ENCODE measurements at places on chromosomes 2 and 18.

DNA sequence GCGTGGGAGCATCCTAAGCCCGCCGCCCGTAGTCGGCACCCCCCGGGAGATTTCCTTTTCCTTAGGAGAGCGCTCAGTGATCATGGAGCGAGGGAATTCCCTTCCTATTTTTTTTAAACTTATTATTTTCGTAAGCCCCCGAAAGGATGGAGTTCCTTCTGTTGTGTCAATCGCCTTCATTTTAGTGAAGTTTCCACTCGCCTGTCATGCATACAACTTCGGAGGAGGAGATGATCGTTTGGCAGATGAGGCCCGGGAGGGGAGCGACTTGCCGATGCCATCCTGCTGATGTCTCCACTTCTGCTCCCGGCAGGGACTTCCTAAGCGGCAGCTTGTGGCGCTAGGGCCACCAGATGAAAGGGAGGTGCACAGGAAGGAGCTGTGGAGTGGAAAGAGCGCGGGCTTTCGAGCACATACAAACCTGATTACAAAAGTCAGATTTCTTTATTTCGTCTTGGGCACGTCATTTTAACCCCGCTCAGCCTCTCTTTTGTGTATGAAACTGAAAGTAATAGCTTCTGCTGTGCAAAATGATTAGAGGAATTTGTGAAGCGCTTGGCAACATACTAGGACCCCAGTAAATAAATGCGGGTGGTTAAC, at the start of gene ADGRF3:
Gene ADGRF3 (minus strand): TSS at position 336 of the 600 bp plus-strand sequence. CDS start 555 bp downstream, outside the sequence.
- DNase-seq = peak; percentile 58

DNA sequence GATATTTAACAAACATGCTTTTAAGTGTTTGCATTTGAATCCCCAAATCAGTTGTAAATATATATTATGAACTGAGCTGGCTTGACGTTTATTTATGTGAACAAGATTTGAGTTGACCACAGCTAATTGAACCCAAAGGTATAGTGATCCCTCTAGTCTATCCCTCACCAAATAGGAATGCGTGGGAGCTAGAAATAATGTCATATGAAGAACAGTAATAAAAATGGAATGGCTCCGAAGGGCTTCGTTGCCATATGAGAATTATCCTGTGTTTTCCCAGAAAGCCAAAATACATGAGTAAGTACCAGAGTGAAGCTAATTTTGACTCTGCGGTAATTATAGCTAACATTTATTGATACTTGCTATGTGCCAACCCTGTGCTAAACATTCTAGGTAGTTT, 142.7 kb downstream of the ADCYAP1 start:
- no peak for DNase-seq

DNA sequence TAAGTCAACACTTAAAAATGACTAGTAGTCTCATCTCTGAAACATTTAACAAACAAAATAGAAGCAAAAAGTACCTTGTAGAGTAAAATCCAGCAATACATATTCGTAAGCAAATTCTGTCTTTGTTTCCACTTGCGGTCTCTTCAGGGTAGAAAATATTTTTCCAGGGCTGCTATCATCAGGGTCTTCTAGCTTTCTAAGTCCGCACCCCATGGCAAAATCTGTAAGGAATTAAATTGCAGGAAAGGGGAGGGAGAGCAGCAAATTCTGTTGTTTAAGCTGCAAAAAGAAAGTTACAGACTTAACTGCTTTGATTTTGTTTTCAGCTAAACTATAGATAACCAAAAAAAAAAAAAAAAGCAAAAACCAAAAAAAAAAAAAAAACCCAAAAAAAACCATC, at the start of gene RFTN2:
Gene RFTN2 (minus strand): TSS at position 342 of the 400 bp plus-strand sequence. CDS start 129 bp downstream, at position 213.
- no peak for DNase-seq

GRCh38 chr2:179268277-179268925, 3.8 kb upstream of the SESTD1 start:
- DNase-seq = no peak

DNA sequence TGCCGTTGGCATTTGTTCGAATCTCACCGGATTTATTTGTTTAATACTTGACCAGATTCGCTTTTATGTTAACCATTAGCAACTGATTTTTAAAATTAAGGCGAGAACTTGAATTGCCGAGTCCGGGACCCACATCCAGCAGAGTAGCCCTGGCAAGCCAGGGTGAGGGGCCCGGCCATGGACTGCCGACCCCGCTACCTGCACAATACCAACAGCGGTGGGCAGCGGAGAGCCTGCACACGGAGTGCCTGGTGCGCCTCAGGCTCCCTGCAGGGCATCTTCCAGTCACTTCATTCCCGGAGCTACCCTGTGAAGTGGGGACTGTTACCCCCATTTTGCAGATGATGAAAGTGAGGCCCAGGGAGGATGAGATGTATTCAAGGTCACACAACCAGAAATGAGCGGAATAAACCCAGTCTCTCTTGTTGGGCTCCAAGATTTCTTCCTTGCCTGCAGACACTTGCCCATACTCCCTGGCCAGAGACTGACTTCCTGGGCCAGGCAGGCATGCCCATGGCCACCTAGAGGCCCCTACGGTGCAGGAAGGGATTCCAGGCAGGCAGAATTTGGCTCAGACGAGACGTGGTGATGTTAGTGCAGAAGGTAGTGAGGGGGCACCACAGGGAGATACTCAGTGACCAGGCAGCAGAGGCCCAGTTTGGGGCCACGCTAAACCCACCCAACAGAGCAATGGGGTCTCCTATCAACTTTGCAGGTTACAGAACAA, 2.9 kb downstream of the FBLN7 start:
- DNase-seq = no peak

DNA sequence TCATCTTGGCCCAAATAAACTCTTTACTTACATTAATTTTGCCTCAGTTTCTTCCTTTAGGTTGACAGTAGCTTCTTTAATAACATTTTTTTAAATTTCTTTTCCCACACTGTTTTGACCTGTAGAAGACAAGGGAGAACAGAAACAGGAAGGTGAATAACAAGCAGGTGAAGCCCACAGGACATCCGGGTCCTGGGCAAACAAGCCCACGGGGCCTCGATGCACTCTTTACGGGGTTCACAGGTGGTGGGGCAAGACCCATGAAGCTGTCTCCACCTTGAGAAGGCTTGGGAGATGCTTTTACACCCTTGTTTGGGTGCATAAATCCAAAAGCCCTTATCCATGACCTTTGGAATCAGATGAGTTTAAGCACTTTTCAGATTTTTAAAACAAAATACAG, 301.0 kb upstream of the MGAT5 start:
- DNase-seq = no peak

DNA sequence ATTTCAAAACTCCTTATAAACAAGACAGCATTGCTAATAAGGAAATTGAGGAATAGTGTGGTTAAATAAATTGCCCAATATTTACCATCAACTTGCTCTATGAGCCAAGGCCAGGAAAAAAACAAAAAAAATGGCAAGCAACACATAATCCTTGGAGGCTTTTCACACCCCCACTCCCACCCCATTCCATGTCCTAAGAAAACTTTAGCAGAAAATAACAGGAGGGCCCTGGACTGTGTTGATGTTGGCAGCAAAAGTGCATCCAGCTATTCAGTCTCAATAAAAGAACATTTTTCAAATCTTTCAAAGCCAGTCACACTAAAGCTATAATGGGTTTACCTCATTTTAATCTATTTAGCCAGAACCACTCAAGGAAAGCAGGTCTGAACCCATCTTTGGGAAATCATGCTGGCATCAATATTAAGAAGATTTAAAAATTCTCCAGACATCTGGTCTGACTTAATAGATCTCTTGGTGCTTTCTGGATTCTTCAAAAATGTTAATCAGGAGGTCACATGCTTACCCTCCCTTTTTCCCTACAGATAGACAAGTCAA, 34.6 kb upstream of the STK17B start:
- DNase-seq = no peak

DNA sequence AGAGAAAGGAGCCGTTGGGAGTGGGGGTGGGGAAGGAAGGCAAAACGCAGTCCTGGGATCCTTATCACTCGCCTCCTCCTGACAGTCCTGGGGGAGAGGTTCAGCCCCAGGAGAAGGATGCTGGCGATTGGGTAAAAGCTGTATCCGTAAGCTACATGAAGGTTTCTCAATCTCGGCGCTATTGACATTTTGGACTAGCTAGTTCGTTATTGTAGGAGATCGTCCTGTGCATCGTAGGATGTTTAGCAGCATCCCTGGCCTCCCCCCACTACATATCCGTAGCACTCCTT, 511 bp upstream of the TP53I3 start:
- DNase-seq = no peak

GRCh38 chr18:58135701-58136331, 91.8 kb downstream of the NEDD4L start:
- DNase-seq = peak; percentile 74

DNA sequence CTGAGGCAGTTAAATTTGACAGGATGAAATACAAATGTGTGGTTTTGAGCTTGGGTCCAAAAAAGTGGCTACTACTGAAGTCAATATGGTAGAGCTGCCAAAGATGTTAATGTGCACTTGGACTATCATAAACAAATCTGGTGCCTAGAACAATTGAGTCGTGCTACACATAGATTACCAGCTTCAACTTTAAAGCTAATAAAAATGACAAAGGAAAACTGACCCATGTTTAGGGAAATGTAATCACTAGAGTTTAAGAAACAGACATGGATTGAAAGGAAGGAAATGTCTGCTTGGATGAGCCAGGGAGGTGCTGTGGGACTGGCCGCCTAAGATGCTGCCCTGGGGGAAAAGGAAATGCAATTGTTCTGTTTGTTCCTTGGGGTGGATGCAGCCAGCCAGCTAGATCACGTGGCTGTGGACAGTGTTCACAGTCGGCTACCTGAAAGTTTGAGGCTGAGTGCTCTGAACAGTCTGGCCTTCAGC, 36.6 kb downstream of the CYB5A start:
- DNase-seq = no peak

Data from WTC11 (cell line).